ENCODE measurements at places on chromosomes 2 and 18.

DNA sequence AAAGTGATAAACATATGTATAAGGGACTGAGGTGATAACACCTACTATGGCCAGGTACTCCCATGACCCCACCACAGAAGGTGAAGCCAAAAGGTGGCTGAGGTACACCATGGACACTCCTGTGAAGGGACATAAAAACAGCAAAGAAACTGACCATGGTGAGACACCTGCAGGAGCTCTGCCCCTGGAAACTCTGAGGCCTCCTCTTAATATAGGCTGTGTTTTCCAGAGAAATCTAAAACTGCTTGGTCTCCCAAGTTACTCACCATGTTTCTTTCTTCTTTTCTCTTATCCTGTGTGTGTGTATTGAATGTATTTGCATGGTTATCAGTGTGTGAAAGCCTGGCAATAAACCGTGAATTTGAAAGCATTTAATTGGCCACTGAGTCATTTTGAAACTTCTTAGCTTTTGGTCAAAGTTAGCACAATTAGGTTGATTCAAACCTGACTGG lies 739.3 kb upstream of the GCFC2 start:
- DNase-seq: no peak

DNA sequence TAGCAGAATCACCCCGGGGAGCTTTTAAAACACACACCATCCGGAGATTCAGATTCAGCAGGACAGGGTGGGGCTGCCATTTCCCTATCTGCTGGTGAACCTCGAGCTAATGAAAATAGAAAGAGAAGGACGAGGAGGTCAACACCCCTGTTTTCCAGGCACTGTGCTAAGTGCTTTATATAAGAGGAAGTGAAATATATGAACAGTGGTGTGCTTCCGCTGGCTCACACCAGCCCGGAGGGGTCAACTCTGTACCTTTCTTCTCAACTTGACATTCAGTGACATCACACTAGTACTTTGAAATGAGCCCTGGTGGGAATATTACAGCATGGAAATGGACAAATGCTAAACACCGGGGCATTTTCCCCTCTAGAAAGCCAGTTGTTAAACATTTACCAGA lies 108.3 kb upstream of the LTBP1 start:
- no peak for DNase-seq

GRCh38 chr2:19377717-19378116 lies 19.3 kb upstream of the OSR1 start:
- DNase-seq: no peak

GRCh38 chr2:10103179-10103578 lies 19.4 kb upstream of the RRM2 start:
- no peak for DNase-seq

DNA sequence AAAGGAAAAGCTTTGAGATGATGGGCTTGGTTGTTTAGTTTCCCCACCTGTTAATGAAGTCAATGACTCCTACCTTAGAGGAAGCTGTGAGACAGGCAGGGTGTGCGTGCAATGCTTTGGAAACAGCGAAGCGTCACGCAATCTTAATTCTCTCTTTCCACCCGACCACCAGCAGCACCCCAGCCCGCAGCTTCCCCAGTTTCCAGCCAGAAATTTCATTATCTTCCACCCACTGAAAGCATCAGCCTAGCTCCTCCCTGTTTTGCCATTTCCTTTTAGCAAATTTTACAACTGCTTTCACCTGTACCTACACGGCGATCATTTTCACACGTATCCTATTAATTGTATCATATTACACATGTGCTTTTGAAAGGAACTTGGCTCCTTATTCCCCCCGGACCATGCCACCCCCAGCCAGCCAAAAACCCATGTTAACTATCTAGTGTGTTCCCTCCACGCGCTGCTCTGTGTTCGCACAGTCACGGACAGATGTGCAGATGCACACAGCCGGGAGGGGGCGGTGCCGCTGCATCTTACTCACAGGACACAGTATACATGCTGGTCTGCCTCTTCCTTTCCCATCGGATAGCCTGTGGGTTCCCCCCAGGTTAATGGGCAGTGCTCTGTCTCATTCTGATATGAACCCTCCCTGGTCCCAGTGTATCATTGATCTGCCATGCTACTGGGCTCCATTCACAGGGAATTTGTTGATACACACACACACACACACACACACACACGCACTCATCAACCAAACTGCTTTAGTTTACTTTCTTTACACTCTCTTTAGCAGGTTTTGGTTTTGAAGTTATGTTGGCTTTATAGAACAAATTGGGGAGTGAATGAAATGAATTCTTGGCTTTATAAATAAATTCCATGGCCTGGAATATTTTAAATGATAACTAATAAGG lies 22.4 kb downstream of the CYP27C1 start:
- peak; percentile 47 for DNase-seq
